Fibroblast of lung (primary cell): ENCODE measurements at places on chromosomes 16 and 17.

DNA sequence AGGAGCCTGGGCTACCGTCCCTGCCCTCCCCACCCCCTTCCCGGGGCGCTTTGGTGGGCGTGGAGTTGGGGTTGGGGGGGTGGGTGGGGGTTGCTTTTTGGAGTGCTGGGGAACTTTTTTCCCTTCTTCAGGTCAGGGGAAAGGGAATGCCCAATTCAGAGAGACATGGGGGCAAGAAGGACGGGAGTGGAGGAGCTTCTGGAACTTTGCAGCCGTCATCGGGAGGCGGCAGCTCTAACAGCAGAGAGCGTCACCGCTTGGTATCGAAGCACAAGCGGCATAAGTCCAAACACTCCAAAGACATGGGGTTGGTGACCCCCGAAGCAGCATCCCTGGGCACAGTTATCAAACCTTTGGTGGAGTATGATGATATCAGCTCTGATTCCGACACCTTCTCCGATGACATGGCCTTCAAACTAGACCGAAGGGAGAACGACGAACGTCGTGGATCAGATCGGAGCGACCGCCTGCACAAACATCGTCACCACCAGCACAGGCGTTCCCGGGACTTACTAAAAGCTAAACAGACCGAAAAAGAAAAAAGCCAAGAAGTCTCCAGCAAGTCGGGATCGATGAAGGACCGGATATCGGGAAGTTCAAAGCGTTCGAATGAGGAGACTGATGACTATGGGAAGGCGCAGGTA is 762 bp downstream of the CDK12 start:
- peak; percentile 48 for DNase-seq

DNA sequence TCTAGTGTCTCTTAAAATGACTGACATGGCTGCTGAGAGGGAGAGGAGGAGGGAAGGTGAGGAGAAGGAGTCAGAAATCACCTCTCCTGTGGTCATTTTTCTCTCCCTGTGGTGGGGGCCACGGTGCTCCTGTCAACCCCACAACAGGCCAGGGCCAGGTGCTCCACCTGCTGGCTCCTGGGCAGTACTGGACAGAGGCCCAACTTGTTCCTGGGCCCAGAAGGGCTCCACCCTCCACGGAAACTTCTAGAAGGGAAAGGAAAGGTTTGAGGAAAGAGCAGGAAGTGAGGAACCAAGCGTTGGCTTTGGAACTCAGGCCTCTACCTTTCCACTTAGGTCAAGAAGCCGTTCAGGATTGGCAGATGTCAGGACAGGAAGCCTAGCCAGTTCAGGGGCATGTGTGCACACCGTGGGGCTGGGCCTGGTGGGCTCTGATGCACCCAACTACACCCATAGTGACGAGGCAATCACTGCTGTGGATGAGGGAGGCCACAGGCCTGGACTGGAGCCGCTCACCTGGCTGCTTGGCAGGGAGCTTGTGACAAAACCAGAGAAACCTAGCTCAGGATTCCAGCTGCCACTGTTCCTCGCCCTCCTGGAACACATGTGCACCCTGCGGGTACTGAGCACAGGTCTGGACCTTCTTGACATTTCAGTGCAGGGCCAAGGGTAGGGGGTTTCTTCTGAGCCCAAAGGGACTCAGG is 36.1 kb downstream of the WNT3 start:
- DNase-seq = no peak

- no peak for DNase-seq
These were observed 125.2 kb downstream of the C16orf78 start for GRCh38 chr16:49498666-49499413.

GRCh38 chr17:18226284-18226945 is 980 bp downstream of the LLGL1 start:
- DNase-seq = peak; percentile 11

- no peak for DNase-seq
These were observed 182.4 kb downstream of the HS3ST4 start for GRCh38 chr16:25874196-25874595.

- no peak for DNase-seq
These were observed 263.7 kb upstream of the RPL38 start for GRCh38 chr17:73939806-73940205.

DNA sequence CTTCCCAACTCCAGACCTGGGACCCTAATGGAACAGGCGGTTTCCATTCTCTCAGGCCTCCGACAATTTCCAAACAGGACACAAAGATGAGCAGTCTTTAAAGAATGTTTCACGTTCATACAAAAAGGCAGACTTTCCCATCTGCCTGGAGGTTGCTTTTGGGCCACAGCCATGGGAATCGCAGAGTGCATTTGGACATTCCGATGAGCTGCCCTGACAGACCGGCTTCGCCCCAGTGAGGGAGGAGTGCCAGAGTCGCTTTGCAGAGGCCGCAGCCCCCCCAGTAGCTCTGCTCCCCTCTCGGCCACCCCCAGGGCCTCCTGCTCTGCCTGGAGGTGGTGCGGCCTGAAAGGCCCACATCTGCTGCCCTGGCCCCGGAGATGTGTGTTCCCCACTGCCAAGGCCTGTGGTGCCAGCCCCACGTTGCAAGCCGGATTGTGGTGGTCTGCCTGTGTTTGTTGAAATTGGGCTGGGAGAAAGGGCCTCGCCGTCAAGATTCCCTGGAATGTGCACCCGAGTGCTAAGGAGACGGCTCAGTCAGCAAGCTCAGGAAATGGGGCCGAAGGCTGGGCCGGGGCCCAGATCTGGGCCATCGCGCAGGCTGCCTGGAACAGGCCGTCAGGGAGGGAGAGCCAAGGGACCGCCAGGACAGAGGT is 89.8 kb downstream of the C16orf95 start:
- peak; percentile 75 for DNase-seq

DNA sequence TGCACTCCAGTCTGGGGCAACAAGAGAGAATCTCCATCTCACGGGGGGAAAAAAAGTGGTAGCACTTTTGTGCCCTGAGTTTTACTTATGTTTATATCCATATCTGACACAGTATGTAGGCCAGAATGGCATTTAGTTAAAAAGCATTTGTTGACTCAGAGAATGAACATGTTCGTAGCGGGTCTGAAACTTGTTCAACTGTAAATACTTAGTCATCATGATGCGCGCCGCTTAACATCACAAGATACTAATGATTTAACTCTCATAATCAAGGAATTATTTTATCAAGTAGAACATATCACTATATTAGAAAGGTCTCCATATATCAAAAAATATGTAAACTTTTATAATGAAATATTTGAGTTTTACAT is 55.3 kb upstream of the ITGA2B start:
- DNase-seq = peak; percentile 80

GRCh38 chr16:83967838-83968305 is at the start of gene NECAB2:
Gene NECAB2 (plus strand): TSS chr16:83968244. CDS start chr16:83968649, 405 bp downstream.
- DNase-seq = peak; percentile 20

DNA sequence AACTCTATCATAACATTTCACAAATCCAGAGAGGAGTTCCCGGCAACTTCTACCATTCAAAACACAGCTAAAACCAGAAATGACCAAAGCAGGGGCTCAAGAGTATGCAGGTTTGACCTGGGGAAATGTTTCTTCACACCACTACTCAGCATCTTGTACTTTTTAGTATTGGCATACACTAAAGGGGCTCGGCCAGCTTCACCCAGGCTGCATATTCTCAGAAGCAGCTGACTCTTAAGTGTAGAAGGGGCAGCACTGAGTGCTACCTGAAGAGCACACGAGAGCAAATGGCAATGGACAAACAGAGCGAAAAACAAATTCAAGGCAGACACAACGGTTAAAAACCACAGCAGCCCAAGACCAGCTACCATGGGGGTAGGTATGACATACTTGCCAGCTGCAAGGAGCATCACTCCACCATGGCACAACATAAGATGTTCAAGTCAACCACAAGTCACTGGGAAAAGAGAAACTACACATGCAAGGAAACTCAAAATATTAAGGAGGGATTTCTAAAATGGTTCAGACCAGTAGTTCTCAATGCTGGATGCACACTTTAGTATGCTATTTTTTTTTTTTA is 34.4 kb downstream of the N4BP1 start:
- no peak for DNase-seq

DNA sequence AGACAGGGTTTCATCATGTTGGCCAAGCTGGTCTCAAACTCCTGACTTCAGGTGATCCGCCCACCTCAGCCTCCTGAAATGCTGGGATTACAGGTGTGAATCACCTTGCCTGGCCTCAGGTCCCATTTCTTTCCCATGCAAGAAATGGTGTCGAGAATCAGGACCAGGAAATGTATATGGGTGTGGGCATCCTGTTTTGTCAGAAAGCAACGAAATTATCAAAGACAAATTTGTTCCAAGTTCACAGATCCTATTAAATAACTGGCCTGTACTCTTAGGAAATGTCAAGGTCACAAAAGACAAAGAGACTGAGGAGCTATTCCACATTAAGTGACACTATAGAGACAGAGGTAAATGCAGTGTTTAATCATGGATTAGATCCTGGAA is 17.1 kb upstream of the ST6GALNAC1 start:
- no peak for DNase-seq

DNA sequence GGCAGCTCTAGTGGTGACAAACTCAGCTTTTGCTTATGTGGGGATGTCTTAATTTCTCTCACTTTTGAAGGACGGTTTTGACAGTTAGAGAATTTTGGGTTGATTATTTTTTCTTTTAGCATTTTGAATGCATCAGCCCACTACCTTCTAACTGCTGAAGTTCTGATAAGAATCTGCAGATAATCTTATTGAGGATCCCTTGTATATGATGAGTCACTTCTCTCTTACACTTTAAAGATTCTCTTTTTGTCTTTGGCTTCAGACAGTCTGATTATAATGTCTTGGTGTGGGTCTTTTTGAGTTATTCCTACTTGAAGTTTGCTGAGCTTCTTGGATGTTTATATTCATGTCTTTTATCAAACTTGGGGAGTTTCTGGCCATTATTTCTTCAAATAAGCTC is 5.5 kb upstream of the PRKCB start:
- no peak for DNase-seq

DNA sequence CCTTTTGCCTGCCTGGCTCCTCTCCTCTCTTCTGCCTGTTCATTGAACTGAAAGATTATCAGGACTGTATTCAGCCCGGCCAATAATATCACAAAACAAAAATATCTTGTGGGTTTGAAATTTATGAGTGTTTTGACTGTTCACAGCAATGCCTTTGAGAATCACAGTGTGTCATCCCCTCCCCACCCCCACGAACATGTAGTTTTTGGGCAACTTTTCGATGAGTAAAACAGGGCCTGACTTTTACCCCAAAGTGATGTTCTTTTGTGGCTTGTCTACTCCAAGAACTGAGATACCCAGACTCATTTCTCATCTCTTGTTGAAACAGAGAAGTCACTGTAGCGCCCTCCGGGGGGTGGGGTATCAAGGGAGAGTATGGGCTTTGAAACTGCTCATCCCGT is 675.7 kb downstream of the WWOX start:
- no peak for DNase-seq

DNA sequence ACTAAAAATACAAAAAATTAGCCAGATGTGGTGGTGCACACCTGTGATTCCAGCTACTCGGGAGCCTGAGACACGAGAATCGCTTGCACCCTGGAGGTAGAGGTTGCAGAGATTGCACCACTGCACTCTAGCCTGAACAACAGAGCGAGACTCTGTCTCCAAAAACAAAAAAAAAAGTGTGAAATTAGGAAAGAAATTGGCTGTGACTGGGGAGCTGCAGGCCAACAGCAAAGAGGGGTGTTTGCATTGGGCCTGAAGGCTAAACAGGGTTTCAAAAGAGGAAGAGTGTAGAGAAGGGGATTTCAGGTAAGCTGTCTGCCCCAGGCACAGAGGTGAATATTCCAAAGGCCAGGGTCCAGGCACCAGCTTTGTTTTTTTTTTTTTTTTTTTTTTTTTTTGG is 9.4 kb downstream of the BMERB1 start:
- DNase-seq = no peak

GRCh38 chr17:50396261-50397110 is 837 bp downstream of the LRRC59 start:
- peak; percentile 70 for DNase-seq

DNA sequence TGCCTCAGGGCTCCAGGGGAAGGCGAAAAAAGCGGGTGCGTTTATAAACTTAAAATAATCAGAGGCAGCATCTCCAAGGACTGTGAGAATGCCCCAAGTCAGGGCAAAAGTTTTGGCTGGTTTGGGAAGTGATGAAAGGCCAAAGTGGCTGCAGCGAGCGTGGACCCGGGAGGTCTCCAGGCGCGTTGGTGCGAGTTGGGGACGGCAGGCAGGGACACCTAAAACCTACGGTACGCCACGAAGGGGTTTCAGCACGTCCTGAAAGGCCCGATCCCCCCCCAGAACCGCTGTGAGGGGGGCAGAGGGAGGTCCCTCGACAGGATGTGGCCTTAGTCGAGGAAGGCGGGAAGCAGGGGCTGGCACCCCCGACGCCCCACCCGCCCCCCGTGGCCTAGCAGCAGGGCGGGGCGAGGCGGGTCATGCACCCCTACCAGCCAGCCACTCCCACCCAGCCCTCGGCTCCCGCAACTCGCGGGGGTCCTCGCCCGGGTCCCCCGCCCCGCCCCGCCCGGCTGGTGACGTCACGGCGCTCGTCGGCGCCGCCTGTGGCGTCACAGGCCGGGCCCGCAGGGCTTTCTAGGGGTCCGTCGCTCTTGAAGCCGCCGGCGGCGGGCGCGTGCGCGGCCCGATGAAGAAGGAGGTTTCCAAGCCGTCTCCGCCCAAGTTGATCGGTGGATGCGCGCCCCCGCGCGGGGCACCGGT is at the start of gene MYCBPAP:
MYCBPAP (plus strand) TSS at position 569 of the 702 bp plus-strand sequence. CDS start 236 bp downstream, outside the sequence.
- peak; percentile 80 for DNase-seq

GRCh38 chr16:57844416-57845030 is 42.2 kb upstream of the KIFC3 start:
- DNase-seq = no peak

- DNase-seq = no peak
These were observed 11.5 kb downstream of the HAPSTR1 start for GRCh38 chr16:9102943-9103342.

DNA sequence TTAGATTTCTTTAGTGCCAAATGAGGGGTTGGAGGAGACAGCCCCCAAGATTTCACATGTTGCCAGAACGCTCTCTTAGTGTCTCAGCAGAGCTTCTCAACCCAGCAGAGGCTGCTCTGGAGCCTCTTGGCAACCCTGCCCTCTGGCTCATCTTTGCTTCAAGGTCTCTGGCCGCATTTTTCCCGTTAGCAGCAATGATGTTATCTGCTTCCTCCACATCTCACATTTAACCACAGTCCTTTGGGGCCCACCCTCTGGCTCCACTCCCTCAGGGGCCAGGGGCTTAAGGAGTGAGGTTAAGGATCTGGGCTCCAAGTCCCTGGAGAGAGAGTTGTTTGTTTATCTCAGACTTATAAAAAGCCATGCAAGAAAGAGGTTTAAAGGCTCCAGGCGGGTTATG is 3.3 kb upstream of the XYLT1 start:
- DNase-seq = no peak

DNA sequence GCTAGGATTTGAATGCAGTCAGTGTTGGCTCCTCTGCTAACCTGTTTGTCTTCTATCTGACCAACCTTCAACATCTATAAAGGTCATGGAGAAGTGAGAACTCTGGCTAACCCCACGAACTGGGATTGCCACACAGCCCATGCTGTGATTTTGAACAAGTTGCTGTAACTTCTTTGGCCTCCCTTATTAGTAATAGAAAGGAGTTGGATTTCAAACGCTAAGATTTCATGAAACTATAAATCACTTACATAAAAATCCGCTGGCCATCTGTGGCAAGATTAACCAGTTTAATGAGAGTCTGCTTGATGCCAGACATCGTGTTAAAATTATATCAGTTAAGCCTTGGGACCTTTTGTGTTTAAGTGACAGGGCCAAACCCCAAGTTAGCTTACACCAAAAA is 53.4 kb downstream of the HSD17B2 start:
- DNase-seq = no peak
